T-cell (primary cell): ENCODE measurements at places on chromosomes 12 and 14.

- no peak overlapping the region for H3K27ac ChIP-seq
- no peak for DNase-seq
- no peaks in the 10 kb centered on the region for H3K36me3 ChIP-seq
- no peaks in the 10 kb centered on the region for H3K4me1 ChIP-seq
These were observed 21.0 kb upstream of the FAIM2 start for GRCh38 chr12:49924628-49925246.

DNA sequence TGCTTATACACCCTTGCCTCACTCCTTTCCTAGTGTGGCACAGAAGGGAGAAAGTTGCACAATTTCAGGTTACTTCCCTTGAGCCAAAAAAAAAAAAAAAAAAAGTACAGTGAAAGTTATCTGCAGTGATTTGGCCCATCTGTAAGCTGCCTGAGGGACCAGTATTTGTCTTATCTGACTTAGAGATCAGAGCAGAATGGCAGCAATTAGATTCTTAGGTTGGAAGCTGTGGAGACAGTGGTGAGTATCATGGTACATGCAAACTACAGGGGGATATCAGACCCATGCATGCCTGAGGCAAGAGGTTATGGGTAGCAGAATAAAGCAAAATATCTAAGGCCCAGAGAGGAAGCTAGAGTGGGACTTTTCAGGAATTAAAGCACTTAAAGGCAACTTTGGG, 1070.7 kb upstream of the NOVA1 start:
- no peak overlapping the region for H3K4me3 ChIP-seq
- no peak overlapping the region for H3K27ac ChIP-seq
- no peaks in the 10 kb centered on the region for H3K27me3 ChIP-seq
- H3K36me3 ChIP-seq, result no peaks in the 10 kb centered on the region

DNA sequence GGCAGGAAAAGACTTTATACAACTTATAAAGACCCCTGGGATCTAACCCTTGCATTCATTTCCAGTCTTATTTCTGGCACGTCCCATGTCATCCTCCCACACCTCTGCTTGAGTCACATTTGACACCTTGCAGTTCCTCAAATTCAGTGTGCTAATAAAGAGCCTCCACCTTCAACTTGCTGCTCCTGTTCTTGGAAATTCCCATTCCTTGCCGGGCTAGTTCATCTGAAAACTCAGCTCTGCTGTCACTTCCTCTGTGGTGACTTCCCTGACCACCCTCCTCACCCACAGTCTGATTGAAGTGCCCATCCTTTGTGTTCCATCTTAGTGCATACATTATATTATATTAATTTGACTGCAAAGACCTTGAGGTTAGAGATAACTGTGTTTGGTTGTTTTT, 37.4 kb upstream of the PSMA6 start:
- H3K4me1 ChIP-seq, result no peaks in the 10 kb centered on the region
- no peak overlapping the region for H3K4me3 ChIP-seq
- DNase-seq, result no peak
- no peak overlapping the region for H3K27ac ChIP-seq
- no peaks in the 10 kb centered on the region for H3K27me3 ChIP-seq

DNA sequence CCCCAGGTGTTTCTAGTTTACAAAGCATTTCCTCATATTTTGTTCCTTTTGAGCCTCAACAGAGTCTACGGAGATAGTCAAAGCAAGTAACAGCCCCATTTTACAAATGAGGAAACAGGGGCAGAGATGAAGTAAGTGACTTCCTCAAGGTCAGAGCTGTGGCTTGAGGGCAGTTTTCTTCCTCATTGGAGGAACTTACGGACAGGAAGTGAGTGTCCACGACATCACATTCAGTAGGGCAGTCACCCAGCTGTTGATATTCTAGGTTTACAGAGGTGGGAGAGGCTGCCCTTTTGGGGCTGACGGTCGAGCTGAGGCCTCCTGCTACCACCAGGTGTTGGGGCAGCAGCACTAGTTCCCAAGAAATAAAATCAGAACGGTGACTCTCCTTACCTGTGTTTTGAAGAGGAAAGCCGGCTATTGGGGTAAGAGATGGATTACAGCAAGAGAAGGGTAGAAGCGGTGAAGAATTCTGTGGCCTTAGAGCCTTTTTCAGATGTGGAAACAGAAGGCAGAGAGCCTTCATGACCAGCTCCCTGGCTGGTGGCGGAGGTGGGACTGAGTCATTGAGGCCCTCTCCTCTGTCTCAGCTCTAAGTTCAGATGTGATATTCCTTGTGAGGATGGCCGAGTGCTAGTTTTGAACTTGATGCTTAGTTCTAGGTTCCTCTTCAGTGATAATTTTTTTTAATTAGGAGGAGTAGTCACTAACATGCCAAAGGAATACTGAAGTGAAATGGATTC, 41.7 kb downstream of the SUSD6 start:
- H3K4me3 ChIP-seq, result no peak overlapping the region
- DNase-seq, result peak; percentile 26
- no peaks in the 10 kb centered on the region for H3K36me3 ChIP-seq
- H3K4me1 ChIP-seq, result peaks cover 42% of the 10 kb centered on the region
- H3K27ac ChIP-seq, result no peak overlapping the region

DNA sequence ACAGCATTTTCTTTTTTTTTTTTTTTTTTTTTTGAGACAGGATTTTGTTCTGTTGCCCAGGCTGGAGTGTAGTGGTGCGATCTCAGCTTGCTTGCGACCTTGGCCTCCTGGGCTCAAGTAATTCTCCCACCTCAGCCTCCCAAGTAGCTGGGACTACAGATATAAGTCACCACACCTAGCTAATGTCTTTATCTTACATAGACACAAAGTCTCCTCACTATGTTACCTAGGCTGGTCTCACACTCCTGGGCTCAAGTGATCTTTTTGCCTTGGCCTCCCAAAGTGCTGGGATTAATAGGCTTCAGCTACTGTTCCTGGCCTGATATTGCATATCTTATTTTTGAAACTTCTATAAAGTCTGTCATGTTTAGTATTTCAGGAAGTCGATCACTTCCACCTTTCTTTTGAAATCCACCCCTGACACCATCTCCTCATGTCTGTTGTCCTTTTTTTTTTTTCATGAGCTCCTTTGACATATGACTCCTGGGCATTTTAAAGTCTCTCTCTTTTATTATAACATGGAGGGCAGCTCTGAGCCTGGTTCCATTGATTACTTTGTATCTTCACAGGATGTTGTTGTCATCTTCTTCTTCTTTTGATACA, 5.9 kb upstream of the A2ML1 start:
- no peaks in the 10 kb centered on the region for H3K36me3 ChIP-seq
- H3K4me3 ChIP-seq, result no peak overlapping the region
- H3K27me3 ChIP-seq, result no peaks in the 10 kb centered on the region
- no peak overlapping the region for H3K27ac ChIP-seq
